H7 (cell line): ENCODE measurements at places on chromosomes 6 and 20. TPM values are rescaled to one million over a fixed set of nuclear protein-coding genes. Genes with fewer than 3 reads are reported as not detected.

Gene BMP6
- total RNA-seq: 0.37 and 0.73 TPM in 2 replicates

GRCh38 chr6:117393045-117393444 is 32.7 kb downstream of the ROS1 start:
- no peak for DNase-seq

- DNase-seq: no peak
Measured at GRCh38 chr20:42123981-42124473, 505.9 kb upstream of the CHD6 start.

DNA sequence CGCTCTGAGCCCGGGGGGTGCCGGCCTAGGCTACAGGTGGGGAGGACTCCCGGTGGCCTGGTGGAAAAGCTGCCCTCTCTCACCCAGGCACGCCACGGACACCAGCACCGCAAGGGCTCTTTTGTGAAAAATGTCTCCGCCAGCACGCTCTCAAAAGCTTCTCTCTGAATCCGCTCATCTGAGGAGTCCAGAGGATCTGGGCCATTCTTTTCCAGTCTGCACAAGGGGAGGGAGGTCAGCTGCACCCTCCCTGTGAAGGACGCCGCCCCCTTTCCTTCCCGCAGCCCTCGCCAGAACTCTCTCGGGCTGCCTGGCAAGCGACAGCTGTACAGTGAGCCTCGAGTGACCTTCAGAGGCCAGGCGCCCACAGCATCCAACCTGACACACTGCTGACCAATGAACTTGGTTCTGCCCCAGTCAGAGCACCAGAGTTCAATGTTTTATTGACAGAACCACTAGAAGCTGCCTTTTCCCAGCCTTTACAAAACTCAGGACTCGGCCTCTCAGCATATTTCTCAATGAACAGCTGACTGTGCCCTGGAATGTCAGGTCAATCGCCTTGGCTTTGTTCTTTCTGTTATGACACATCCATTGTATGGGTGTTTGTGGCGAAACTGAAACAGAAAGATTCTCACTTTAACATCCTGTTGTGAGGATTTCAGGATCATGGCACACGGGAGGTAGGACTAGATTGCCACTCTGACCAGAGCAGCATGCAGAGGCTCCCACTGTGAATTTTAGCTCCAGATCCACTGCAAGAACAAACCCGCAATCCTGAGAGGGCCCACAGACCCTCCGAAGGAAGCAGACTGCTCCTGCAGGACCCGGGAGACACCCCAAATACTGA is 26.7 kb downstream of the SERPINB9 start:
- DNase-seq: peak; percentile 74

GRCh38 chr20:49982346-49983122 is at the start of gene SNAI1:
SNAI1 (plus strand) TSS chr20:49982980; CDS start chr20:49983060, 80 bp downstream.
- peak; percentile 99 for DNase-seq

DNA sequence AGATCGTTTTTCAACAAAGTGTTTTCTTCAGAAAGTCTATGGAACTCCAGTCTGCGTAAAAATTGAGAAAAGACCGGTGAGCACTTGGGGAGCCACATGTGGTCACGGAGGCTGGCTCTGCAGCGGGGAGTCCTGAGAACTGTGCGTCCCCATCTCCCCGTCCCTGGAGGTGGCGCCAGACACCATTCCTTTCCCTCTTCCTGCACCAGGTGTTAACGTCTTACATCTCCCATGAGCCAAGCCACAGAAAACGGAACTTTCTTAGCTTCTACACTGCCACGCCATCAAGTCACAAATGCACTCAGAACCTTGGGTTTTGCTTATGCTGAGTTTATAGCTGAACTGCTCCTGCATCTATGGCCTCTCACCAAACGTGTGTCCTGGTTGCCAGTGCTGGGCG is 62.6 kb downstream of the GINS1 start:
- DNase-seq: peak; percentile 91

GRCh38 chr6:14856177-14856576 is 389.7 kb upstream of the JARID2 start:
- no peak for DNase-seq

GRCh38 chr6:136514591-136514990 is 35.6 kb downstream of the MAP7 start:
- DNase-seq: no peak

- DNase-seq: peak; percentile 46
Measured at GRCh38 chr20:17228624-17229061, 1.8 kb downstream of the PCSK2 start.

GRCh38 chr6:126540161-126540560 is 200.2 kb downstream of the CENPW start:
- DNase-seq: no peak

Gene NKX2-2
- total RNA-seq: 0.45 TPM in 1 of 2 replicates, not detected in the other

Gene LYRM2
- 5.1 and 5.8 TPM in 2 replicates for total RNA-seq

- DNase-seq: no peak
Measured at GRCh38 chr6:2101213-2101612, 144.2 kb downstream of the GMDS start.

Gene UST
- 32.6 and 35.1 TPM in 2 replicates for total RNA-seq

Gene KCNB1
- 0.41 and 0.48 TPM in 2 replicates for total RNA-seq

Gene OR2B6
- total RNA-seq: not detected in 2 replicates

Gene TENT5A
- total RNA-seq: 1.5 and 2.9 TPM in 2 replicates

Gene EBF4
- 1.1 and 2.6 TPM in 2 replicates for total RNA-seq

DNA sequence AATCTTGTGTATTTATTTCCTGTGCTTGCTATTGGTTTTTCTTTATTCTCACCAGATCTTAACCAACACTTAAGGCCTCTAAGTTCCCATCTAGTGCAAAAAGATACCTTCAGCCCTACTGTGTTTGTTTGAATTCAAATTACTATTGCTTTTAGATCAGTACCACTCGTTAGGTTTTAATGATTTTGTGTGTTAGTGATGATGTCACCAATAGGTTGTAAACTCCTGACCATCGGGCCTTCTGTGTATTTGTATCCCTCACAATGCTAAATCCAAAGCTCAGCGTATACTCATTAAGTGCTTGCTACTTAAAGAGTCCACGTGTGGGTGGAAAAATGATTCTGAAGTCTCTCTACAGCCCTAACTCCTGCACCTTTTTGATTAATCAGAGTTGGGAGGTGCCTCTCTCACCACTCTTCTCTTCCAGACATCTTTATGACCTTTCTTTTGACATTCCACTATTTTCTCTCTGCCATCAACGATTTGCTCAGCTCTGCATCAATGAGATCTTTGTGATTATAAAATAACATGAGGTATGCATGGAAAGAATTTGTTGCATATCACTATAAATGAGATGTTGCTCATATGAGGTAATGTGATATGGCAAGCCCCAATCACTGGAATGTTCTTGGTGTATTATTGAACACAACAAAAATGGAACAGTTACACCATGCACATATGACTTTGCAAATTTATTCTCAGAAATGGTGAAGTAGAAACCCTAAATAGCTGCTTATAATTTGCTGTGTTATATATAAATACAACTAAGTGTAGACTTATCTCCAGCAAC is 55.1 kb upstream of the LAMA2 start:
- DNase-seq: no peak

- peak; percentile 55 for DNase-seq
Measured at GRCh38 chr6:105794239-105794638, 291.9 kb upstream of the PRDM1 start.

Gene CASS4
- total RNA-seq: not detected in 2 replicates

GRCh38 chr20:62969179-62969760 is 16.8 kb downstream of the SLC17A9 start:
- no peak for DNase-seq

DNA sequence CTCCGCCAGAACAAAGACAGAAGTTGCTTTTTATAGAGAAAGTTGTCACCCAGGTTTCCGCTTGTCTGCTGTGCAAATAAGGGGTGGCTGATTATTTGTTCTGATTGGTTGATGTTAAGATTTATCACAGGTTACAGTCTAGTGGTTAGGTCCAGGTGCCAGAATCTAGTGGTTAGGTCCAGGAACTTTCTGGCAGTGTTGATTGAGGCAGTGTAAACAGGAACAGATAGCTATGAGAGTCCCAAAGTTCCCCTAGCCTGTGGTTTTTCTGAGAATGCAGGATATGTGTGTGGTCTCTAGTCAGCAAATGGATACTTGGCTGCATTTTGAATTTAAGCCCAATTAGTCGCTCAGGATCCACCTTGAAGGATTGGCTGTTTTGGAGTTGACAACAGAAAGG is 148.0 kb downstream of the TMEM200A start:
- no peak for DNase-seq
